ENCODE measurements at places on chromosomes 1 and 21.

- no peak for DNase-seq
Observed at GRCh38 chr1:116989835-116990234, 11.7 kb upstream of the CD101 start.

- peak; percentile 44 for DNase-seq
Observed at GRCh38 chr21:40120940-40121575, 253.8 kb downstream of the PCP4 start.

DNA sequence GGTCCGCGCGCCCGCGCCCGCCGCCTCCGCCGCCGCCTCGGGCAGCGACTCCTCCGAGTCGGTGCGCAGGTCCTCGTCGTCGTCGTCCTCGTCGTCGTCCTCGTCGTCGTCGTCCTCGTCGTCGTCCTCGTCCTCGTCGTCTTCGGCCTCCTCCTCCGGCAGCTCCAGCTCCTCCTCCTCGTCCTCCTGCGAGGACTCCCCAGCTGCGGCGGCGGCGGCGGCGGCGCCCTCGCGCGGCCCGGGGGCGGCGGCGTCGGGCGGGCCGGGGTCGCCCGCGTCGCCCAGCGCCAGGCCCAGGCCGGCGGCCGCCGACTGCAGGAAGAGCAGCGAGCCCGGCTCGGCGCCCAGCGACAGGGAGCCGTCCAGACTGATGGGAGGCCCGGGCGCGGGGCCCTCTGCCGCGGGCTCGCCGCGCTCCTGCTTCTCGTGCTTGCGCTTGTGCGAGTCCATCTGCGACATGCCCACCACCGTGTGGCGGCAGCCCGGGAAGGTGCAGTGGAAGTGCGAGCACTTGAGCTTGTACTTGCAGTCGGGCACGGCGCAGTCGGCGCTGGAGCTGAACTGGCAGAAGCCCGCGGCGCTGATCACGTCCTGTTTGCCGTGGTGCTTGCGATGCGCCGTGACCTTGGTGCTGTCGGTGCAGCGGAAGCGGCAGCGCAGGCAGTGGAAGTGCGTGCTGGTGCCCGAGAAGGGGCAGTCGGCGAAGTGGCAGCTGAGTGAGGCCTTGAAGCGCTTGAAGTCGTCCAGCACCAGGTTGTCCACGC lies 157.3 kb downstream of the CASZ1 start:
- no peak for DNase-seq

DNA sequence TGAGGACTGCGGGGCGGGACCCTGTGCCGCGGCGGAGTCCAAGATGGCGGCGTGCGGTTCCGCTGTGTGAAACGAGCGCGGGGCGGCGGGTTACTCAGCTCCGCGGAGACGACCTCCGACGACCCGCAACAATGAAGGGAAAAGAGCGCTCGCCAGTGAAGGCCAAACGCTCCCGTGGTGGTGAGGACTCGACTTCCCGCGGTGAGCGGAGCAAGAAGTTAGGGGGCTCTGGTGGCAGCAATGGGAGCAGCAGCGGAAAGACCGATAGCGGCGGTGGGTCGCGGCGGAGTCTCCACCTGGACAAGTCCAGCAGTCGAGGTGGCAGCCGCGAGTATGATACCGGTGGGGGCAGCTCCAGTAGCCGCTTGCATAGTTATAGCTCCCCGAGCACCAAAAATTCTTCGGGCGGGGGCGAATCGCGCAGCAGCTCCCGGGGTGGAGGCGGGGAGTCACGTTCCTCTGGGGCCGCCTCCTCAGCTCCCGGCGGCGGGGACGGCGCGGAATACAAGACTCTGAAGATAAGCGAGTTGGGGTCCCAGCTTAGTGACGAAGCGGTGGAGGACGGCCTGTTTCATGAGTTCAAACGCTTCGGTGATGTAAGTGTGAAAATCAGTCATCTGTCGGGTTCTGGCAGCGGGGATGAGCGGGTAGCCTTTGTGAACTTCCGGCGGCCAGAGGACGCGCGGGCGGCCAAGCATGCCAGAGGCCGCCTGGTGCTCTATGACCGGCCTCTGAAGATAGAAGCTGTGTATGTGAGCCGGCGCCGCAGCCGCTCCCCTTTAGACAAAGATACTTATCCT lies 430 bp downstream of the RBM15 start:
- no peak for DNase-seq

Data from COR-L47 (cell line).